ENCODE measurements at places on chromosomes 12 and 14.

DNA sequence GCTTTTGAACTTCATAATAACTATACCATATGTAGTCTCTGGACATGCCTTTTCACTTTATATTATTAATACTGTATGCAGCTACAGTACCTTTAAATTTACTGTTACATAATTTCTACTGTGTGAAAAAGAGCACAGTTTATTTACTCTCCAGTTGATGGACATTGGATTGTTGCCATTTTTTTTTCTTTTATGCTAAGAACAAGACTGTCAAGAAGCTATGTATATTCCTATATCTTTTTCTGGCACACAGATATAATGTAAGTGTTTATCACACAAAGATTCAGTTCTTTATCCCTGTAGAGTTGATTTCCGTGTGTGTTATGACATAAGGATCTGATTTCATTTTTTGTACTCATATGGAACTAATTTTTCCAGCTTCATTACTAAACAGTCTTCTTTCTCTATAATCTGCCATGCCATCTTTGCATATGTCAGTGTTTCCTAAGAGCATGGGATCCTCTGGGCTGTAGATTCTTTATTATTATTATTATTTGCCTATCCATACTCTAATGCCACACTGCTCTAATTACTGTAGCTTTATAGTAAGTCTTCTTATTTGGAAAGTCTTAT is 593.0 kb upstream of the ATP2B1 start:
- DNase-seq: no peak

DNA sequence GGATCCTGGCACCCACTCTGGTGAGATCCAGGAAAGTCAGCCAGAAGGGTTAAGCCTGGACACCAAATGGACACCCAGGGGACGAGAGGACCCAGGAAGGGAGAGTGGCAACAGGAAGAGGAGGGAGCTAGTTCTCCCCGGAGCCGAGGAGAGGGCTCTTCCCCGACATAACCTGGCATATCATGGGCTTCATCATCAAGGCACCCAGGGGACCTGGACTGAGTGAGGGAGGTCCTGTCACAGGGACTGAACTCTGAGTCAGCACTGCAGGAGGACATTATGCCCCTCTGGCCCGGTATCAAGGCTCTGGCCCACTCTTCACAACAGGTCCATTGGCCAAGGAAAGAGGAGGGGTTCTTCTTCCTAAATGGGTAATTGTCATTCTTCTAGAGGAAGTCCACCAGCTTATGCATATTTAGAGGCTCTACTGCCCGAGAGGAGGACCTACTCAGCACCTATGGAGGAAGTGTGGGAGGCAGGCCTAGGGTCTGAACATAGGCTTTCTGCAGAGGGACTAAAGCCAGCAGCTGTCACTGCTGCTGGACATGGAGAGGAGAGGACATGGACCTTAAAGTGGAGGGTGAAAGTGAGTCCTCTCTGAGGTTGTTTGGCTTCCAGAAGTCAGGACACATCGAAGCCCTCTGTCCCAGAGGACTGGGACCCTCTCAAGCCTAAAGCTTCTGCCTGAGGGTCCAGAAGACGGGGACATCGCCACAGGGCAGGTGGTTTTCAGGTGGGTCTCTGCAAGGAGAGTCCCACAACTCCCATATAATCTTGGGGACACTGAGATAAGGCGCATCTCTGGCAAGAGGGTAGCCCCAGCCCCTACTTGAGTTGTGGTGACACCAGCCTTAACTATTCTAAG is 18.6 kb downstream of the ISCA2 start:
- no peak for DNase-seq

DNA sequence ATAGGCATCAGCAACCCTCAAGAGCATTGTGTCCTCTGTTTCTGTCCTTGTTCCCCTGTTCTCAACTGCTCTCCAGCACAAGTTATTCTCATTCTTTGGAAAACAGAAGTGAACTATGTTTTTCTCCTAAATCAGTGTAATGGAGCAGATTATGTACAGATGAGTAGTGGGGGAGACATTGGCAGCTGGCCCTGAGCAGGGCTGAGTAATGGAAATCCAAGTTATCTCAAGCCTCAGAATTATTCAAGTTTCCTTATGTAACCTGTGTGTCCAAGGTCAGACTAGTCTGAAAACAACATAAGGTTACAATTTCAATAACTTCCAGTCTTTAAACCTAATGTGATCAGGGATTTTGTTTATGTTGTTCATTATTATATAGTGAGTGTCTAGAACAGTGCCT is 116.1 kb upstream of the FUT8 start:
- DNase-seq: no peak

GRCh38 chr14:104206281-104206904 is 68.0 kb downstream of the KIF26A start:
- no peak for DNase-seq

DNA sequence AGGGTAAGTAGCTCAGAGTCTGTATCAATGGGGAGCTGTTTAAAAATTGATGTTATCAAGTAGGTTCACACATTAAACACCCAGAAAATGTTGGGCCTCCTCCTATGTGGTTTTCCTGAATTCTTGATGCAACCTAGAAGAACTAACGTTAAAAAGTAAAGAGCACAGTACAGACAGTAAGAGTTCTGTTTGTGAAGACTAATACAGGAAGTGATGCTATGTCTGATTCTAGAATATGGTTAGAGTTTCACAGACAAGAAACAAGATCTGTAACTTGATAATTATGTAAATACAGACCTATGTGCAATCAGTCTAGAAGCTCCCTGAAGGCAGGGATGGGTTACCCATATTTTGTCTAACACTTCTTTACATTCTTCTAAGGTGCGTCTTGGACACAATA is 214.9 kb upstream of the BTG1 start:
- no peak for DNase-seq

GRCh38 chr14:34715127-34715863 is 902 bp upstream of the CFL2 start:
- no peak for DNase-seq

DNA sequence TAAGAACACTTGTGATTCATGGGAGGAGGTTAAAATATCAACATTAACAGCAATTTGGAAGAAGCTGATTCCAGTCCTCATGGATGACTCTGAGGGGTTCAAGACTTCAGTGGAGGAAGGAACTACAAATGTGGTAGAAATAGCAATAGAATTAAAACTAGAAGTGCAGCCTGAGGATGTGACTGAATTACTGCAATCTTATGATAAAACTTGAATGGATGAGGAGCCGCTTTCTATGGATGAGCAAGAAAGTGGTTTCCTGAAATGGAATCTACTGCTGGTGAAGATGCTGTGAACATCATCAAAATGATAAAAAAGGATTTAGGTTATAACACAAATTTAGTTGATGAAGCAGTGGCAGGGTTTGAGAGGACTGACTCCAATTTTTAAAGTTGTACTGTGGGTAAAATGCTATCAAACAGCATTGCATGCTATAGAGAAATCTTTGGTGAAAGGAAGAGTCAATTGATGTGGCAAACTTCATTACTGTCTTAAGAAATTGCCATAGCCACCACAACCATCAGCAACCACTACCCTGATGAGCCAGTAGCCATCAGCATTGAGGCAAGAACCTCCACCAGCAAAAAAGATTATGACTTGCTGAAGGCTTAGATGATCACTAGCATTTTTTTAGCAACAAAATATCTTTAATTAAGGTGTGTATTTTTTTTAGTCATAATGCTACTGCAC is 25.9 kb upstream of the MTERF2 start:
- DNase-seq: no peak

All from kidney capillary endothelial cell (primary cell).